T-helper 17 cell (primary cell): ENCODE measurements at places on chromosomes 2 and 18. TPM values are rescaled to one million over a fixed set of nuclear protein-coding genes. Genes with fewer than 3 reads are reported as not detected.

DNA sequence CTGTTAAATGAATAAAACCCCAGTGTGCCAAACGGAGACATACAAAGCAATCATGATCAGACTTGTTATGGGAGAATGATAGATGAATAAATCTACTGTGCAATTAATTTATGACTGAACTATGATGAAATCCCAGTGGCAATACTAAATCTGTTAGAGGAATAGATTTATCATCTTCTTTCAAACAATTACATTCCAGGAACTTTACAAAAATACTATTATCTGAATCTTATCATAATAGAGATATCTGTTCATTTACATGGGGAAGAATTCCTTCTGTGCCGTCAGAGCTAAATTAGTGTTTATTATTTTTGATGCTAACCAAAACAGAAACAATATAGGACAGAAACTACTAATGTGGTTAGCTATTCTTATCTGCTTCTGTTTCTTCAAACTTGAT is 208.5 kb downstream of the CAMKMT start:
- H3K27me3 ChIP-seq = no peaks in the 10 kb centered on the region
- no peaks in the 10 kb centered on the region for H3K36me3 ChIP-seq
- peaks cover 27% of the 10 kb centered on the region for H3K4me1 ChIP-seq

- peaks cover 34% of the 10 kb centered on the region for H3K4me1 ChIP-seq
- H3K27me3 ChIP-seq = no peaks in the 10 kb centered on the region
- H3K27ac ChIP-seq = no peak overlapping the region
- H3K4me3 ChIP-seq = no peak overlapping the region
- peaks cover 2% of the 10 kb centered on the region for H3K36me3 ChIP-seq
Measured at GRCh38 chr2:97869722-97870346, 125.9 kb downstream of the TMEM131 start.

Gene ACTG2
- not detected for total RNA-seq

Gene EPAS1
- 9.1 TPM for total RNA-seq
